ENCODE measurements at places on chromosomes 12 and 14. TPM values are rescaled to one million over a fixed set of nuclear protein-coding genes. Genes with fewer than 3 reads are reported as not detected.
A peak's percentile ranks its signal among the peaks of the same experiment; 100 is the strongest.

DNA sequence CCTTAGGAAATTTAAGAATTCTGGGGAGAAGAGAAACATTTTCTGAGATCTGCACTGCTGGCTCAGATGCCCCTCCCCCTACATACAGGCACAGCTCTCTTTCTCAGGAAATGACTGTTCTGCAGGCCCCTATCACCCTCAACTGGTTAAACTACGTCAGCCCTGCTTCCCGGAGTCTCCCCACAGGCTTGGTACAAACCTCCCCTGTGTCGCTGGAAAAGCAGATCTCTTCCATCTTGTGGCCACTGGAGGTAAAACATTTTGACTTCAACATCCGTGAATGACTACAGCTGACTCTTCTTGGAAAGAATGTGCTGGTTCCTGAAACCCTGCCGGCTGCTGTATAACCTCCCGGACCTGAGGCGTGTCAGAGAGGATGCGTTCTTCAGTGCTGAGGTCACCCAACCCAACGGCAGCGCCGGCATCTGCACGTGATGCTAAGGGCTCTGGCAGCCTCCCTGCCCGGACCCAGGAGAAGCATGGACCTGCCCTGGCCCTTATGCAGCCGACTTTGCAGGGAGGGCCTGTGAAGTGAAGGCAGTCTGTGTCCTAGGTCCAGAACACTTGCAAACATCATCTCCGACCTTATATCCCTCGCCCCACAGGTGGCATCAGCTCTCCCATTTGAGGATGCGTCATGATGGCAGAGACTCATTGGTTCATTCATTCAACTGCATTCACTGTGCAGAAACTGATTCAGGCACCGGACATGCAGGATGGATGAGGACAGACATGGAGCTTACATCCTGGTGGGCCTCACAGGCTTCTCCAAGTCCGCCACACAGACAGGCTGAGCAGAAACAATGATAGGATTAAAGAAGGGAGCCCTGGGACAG, 129.2 kb downstream of the GCH1 start:
- DNase-seq: peak; percentile 40

DNA sequence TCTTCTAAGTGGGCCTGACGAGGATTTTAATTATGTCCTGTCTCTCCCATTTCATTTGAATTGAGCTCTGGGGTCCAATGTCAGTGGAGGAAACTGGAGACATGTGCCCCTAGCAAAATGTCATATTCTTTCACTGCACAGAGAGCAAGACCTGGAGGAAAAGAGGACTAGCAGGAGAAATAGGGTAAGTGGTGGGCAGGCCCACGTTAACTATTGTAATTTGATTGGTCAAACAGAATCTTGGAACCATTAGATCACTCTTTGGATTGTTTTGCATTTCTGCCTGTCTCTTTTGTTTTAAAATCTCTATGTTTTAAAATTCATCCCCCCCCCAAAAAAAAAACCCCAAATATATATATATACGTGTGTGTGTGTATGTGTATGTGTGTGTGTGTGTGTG, 113.9 kb upstream of the PELI2 start:
- no peak for DNase-seq

DNA sequence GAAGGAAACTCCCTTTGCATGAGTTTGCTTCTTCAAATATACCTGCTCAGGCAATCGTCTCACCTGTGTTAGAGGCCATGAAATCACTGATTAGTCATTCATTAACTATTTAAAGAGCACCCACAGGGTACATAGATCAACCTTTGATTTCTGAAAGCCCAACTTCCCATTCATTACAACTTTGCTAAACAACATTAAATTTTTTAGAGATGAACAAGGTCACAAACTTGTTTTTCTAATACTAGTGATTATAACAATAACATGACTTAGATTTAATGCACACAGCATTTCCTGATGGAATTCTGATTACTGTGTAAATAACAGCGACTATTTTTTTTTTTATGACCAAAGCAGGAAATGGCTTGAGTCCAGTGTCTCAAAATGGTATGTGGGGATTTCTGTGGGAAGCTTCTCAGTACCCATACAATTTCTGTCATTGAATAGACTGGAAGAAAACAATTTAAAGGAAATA, 5.4 kb upstream of the ERO1A start:
- DNase-seq: no peak

RHEBL1 gene
- 10.1 TPM for total RNA-seq

- no peak for DNase-seq
These were observed 189.2 kb upstream of the RASSF8 start for GRCh38 chr12:25769082-25769945.

DNA sequence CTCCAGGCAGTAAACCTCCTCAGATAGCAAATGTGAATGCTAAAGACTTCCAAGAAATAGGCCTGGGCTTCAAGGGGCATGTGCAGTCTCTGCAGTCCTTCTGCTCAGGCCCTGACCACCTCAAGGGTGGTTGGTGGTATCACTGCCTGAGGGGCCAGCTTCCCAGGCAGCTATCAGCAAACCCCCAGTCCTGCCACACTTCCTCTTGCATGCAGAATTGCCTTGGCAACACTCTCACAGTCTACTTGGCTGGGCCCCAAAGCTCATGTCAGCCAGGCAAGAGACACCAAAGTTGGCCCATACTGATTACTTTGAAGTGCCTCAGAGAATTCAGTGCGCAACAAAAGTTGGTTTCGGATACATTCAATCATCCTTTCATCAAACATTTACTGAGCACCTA, 3.5 kb upstream of the ASB8 start:
- DNase-seq: no peak

DNA sequence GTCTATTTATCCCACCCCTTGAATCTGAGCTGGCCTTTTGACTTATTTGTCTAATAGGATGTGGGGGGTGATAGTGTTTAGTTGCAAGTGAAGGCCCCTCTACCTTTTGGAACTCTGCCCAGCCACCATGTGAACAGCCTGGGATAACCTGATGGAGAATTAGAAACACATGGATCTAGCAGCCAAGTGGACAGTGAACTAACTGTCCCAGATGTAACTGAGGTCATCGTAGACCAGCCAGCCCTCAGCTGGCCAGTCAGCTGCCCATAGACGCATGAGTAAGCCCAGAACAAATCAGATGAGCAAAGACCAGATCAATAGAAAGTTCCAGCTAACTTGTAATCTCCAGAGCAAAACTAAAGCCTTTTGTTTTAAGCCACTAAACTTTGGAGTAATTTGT, 19.0 kb downstream of the KLRB1 start:
- DNase-seq: no peak

RD3L gene
- total RNA-seq: not detected

SLC48A1 gene
- 11.5 TPM for total RNA-seq

TCL1B gene
- not detected for total RNA-seq

- DNase-seq: no peak
These were observed 22.7 kb downstream of the YY1 start for GRCh38 chr14:100261621-100262020.

CLEC4A gene
- 0.42 TPM for total RNA-seq

DNA sequence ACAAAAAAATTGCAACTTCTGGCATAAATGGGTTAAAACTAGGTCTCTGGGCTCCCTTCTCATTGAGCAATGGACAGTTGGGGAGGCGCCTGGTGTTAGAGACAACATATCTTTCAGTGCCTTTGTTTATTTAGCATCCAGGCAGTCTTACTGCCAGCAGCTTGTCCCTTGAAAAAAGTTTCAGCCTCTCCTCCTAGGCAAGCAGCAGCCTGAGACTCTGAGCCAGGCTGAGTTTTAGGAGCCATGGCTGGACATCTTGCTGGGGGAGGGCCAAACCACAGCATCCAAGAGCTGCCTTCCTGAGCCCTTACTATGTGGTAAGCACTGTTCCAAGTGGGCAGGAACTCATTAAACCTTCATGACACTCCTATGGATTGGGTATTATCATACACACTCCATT, 10.1 kb upstream of the JDP2 start:
- no peak for DNase-seq

- no peak for DNase-seq
These were observed 97.8 kb downstream of the RPS6KA5 start for GRCh38 chr14:90962505-90963109.

RASAL1 gene
- 0.72 TPM for total RNA-seq

KLHDC1 gene
- total RNA-seq: 2.7 TPM

DNA sequence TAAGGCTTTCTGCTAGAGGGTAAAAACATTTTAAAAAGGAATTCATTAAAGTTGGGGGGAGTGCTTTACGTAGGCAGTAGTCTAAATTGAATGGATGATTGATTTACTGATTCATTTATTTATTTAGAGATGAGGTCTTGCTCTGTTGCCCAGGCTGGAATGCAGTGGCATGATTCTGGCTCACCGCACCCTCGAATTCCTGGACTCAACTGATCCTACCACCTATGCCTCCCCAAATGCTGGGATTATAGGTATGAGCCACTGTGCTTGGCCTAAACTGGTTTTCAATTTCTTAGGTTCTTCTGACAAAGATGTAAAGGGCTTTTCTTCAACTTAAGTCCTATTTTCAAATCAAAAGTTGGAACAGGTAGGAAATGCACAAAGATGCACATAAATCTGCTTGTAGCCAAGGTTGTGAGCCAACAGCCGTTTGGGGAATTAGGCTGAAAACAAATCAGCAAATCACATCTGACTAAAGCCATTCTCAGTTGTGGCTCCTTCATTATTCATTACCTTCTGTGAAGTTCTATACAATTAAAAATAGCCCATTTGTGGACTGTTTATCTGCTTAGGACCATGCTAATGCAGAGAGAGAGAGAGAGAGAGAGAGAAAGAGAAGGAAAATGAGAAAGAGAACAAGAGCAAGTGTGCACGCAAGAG, 218.0 kb downstream of the PPM1H start:
- no peak for DNase-seq

DNA sequence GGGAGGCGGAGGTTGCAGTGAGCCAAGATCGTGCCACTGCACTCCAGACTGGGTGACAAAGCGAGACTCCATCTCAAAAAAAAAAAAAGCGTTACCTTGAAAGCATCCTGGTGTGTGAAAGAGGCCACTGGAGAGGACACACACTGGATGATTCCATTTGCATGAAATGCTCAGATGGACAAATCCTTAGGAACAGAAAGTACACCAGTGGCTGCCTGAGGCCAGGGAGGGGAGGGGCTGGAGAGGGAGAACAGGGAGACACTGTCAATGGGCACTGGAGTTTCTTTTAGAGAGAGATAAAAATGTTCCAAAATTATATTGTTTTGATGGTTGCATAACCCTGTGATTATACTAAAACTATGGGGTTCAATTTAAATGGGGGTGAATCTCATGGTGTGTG, 19.7 kb downstream of the TESC start:
- no peak for DNase-seq

DNA sequence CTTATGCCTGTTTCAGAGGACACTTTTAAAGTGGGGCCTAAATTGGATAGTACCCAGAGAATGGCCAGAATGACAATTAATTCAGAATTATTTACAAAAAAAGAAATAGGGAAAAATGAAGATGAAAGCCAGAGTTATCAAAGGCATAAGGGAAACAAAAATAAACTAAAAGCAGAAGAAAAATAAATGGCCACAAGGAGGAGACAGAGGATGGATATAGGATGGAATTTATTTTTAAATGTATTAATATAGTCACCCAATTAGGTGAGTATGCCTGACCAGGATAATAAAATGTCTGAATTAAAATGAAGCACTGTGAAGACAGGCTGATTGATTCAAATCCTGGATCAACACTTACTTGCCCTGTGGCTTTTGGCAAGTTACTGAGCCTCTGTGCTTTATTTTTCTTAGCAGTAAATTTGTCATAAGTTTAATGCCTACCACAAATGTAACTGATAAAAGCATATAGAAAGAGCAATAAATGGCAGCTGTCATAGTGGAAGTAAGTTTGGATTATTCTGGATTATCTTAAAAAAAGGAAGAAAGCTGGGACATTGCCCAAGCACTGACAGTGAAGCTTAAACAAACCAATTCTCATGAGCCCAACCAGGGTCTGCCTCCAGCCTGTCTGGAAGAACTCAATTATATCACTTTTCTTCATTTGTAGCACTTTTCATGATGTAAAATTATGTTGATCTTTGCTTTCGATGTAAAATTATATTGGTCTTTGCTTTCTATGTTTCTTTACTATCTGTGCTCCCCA, 3.5 kb downstream of the CLEC9A start:
- no peak for DNase-seq

DNA sequence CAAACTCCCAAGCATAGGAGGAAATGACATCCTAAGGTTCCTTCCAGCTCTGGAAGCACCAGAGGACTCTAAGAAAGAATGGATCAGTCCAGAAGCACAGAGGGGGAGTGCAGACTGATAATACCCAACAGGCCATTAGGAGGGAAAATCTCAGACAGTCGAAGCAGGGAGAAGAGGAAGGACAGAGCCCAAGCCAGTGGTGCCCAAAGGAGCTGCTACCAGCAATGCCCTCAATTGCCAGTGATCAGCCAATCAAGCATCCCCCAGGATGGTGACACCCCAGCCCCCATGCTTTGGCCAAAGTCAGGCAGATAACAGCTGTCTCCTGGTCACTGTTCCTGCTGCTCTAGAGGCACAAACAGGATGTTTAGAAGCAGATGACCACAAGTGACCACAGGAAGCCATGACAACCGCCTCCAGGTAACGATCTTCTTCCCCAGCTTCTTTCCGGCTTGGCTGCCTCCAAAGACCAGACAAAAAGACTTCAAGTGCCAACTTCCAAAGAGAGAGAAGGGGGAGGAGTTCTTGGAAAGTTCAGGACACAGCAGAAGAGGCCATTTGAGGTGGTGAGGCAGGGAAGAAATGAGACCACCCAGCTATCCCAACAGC, 16.2 kb downstream of the PXN start:
- DNase-seq: no peak

SYT1 gene
- not detected for total RNA-seq

C1QL4 gene
- not detected for total RNA-seq

GRCh38 chr14:80636071-80636470, 305.5 kb downstream of the CEP128 start:
- DNase-seq: no peak

DNA sequence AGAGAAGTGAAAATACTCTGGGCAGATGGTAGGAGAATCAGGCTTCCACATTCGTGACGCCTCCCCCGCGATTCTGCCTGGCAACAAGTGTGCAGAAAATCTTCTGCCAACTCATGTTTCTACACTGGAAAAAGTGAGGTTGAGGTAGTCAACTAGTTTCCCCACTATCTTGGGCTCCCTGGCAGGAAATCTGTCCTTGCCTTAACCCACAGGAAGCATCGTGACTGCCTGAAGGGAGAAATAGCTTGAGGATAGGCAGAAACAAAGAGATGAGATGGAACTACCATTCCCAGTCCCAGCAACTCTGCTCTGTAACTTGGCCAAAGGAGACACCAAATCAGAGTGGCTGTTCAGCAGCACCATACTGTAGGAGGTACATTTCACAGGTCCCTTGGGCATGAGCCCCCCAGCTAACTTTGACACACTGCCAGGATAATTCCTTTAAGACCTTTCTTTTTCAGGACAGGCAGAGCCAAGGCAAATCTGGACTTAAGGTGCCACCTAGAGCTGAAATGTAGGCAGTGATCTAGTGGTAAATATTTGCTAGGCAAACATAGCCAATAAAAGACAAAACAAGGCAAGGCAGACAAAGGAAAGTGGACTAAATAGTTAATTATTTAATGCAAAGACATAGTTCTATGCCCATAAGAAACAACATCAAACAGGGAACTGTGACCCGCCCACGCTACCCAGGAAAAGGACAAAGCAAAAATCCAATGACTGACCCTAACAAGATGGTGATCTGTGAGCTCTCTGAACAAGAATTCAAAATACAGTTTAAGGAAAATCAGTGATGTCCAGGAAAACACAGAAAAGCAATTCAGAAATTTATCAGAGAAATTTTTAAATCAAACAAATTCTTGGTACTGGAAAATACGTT, 205.1 kb downstream of the PTPRO start:
- DNase-seq: no peak
